ENCODE measurements at places on chromosomes 2 and 18.

GRCh38 chr2:181106789-181107627, 126.6 kb downstream of the UBE2E3 start:
- no peak for DNase-seq

GRCh38 chr18:74996055-74996454, 212.9 kb downstream of the PTGR3 start:
- no peak for DNase-seq

DNA sequence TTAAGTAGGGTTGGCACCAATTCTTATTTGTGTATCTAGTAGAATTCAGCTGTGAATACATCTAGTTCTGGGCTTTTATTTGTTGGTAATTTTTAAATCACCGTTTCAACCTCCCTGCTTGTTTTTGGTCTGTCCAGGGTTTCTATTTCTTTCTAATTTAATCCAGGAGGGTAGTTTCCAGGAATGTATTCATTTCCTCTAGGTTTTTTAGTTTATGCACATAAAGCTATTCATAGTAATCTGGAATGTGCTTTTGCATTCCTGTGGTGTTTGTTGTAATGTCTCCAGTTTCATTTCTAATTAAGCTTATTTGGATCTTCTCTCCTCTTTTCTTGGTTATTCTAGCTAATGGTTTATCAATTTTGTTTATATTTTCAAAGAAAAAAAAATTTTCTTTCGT, 1361.8 kb upstream of the DDX18 start:
- no peak for DNase-seq

DNA sequence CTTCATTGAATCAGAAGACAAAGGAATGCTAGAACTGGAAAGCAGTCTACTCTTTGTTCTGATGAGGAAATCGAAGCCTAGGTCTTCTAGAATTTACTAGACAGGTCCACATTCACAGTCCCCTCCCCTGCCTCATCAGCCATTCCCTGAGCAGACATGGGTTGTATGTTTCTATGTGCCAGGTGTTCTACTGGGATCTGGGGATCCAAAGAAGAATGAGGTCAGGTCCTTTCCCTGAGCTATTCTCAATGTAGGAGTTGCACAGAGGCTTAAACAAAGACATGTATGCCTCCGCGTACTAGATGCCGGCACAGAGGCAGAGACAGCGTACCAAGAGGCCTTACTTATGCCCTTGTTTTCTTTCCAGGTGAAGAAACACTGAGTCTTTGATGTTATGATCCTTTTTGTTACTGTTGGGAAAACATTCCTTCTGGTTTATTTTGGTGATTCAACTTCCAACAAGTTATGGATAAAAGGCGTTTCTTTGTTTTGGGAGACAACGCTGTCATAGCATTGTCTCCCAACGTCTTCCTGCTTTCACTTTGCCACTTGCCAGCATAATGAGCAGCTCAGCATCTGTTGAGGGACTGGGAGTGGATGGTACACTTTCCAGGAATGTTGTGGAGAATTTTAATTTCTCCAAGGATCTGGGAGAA, 174.4 kb downstream of the ALPK2 start:
- no peak for DNase-seq

- no peak for DNase-seq
Observed at GRCh38 chr2:120909102-120909501, 173.4 kb downstream of the GLI2 start.

- no peak for DNase-seq
Observed at GRCh38 chr2:173090973-173091660, 15.5 kb downstream of the MAP3K20 start.

- no peak for DNase-seq
Observed at GRCh38 chr2:3044587-3045317, 332.9 kb downstream of the EIPR1 start.

DNA sequence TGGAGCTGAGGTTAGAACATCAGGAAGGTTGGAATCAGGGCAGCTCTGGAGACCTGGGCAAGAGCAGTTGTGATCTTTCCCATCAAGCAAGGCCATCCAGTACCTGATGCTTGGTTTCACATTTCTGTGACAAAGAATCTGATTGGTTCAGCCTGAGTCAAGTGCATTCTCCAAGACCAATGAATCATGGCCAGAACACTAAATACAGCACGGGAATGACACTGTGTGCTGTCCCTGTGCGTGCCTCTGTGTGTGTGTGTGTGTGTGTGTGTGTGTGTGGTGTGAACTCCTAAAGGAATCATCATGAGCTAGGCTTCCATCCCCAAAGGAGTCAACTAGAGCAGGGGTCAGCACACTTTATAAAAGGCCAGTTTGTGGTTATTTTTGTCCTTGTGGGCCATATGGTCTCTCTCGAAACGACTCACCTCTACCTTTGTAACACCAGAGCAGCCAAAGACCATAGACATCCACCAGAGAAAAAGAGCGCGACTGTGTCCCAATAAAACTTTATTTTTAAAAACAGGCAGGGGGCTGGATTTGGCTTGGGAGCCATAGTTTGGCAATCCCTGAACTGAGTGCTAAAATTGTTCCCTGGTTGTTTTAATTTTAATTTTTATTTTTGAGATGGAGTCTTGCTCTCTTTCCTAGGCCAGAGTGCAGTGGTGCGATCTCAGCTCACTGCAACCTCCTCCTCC, 99.7 kb downstream of the INHBB start:
- DNase-seq, result no peak

DNA sequence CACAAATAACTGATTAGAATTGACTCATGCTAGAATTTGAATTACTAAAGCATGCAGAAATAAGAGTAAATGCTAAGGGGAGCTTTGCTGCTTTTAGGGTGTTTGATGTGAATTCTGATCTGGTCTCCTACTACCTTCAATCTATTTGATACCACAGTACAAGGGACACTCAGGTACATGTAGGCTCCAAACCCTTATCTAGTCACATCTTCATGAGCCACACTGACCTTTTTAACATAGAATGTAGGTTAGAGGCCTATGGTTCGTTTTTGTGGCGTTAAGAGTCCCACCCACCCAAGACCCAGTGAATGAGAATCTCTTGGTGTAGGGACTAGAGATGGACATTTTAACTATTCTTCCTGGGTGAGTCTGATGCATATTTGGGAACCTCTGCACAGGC, 65.7 kb downstream of the PLCL1 start:
- DNase-seq, result no peak

GRCh38 chr2:12988279-12988678, 271.5 kb downstream of the TRIB2 start:
- no peak for DNase-seq

GRCh38 chr2:28035163-28035690, 144.7 kb downstream of the BABAM2 start:
- DNase-seq, result no peak

DNA sequence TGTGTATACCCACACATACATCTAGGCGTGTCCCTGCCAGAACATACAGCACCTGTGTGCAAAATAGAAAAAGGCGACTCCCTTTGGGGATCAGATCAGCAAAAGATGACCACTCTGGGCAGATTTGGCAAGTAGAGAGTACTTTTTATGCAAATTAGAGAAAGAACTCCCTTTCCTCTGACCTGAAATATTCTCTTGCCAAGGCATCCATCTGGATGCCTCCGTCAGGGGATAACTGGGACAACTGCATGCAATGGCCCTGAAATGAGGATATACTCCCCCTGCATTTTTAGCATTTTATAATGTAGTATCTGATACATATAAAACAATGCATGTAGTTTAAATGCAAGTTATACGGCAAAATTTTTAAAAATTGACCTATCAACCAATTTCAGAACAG, 247.7 kb downstream of the ICOS start:
- no peak for DNase-seq

- DNase-seq, result no peak
Observed at GRCh38 chr2:23567161-23567756, 182.3 kb downstream of the KLHL29 start.

DNA sequence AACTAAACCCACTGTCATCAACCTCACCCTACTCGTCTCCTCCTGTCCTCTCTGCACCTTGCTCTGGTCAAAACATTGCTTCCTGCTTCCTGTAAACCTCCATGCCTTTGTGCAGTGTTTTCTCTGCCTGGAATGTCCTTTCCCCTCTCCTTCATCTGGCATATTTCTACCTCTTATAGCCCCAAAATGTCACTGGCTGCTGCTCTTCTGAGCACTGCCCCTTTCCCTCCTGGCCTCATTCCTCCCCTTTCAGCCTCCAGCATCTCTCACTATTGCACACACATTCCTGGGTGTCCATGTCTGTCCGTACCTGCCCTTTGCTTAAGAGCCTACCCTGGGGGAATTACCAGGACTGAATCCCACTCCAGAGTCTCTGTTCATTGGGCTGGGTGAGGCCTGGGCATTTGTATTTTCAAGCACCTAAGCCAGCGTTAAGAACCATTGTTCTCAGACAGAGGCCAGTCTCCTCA, 84.9 kb downstream of the MOGAT1 start:
- no peak for DNase-seq

- DNase-seq, result no peak
Observed at GRCh38 chr2:29053223-29053622, 21.1 kb downstream of the PCARE start.

- DNase-seq, result no peak
Observed at GRCh38 chr2:20617081-20617575, 33.8 kb downstream of the HS1BP3 start.

GRCh38 chr18:11994336-11994702, 13.0 kb downstream of the IMPA2 start:
- no peak for DNase-seq

- DNase-seq, result peak; percentile 56
Observed at GRCh38 chr2:206981739-206982340, 42.5 kb downstream of the CPO start.

DNA sequence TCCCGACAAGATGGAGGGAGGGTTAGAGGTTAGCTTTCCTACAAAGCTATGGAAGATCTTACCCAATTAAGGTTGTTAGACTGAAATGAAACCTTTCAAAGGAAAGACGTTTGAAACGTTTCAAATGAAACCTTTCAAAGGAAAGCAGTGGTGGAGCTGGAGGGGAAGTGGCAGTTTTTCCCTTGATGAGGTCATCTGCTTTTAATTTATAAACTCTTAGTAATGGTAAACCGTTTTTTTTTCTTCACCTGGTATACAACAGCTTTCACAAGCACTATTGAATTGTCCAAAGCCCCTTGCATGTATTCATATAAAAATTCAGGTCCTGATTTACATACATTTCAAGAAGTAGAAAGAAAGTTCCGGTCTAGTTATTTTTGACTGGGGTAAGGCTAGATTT, 7.4 kb downstream of the PMAIP1 start:
- DNase-seq, result no peak

GRCh38 chr2:147110317-147110716, 734.5 kb upstream of the ACVR2A start:
- no peak for DNase-seq
